CD4-positive, alpha-beta T cell (primary cell): ENCODE measurements at places on chromosomes 12 and 14. TPM values are rescaled to one million over a fixed set of nuclear protein-coding genes. Genes with fewer than 3 reads are reported as not detected.

DNA sequence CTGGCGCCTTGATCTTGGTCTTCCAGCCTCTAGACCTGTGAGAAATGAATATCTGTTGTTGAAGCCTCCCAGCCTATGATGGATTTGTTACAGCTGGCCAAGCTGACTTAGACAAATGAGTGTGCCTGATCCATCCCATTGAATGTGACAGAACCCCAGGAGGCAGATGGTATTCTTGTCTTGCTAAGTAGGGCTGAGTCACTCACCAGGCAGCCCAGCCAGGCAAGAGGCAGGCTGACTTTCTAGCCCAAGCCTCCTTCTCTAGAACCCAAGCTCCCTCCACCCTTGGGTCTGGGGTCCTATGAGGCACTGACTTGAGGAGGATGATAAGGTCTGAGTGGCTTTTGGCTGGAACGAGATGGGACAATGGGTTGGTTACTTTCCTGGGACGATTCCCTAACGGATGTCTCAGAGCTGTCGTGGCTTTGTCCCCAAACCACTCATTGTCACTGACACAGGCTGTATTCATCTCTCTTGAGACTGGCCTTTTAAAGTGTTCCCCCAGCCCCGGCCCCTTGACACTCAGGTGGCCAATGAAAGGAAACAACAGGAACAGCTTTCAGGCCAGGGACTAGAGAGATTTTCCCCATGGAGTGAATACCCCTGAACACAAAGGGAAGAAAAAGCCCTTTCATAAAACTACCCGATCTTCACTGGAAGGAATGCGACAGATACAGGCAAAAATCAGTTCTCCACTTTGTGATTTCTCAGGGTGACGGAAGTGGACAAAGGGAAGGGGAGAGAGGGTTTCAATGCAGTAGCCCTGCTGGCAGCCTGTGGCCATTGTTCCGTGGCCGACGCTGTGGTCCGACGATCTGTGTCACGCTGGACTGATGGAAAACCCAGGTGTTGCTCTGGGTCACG, 264.2 kb downstream of the AACS start:
- no peak for DNase-seq

DNA sequence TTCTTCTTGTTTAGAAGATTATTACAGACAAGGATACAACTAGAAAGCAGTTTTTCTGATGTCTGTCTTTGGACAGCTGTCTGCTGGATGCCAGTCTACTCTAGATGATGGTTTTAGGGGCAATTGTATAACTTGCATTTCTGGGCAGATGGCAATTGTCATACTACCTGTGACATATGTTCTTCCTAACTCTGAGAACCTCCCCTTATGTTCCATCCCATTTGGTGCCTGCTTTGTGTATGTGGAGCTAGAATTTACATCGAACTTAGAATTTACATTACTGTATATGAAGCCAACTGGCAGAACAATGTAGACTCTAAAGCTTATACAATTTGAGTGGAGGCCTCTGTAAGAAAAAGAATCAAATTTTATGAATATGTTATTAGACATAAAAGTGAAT, 430.2 kb upstream of the SEL1L start:
- no peak for DNase-seq

Gene ZNF605
- total RNA-seq: 5.8 TPM

Gene KRT3
- not detected for total RNA-seq

Gene MYF6
- total RNA-seq: not detected

Gene MYO1A
- 1.0 TPM for total RNA-seq

DNA sequence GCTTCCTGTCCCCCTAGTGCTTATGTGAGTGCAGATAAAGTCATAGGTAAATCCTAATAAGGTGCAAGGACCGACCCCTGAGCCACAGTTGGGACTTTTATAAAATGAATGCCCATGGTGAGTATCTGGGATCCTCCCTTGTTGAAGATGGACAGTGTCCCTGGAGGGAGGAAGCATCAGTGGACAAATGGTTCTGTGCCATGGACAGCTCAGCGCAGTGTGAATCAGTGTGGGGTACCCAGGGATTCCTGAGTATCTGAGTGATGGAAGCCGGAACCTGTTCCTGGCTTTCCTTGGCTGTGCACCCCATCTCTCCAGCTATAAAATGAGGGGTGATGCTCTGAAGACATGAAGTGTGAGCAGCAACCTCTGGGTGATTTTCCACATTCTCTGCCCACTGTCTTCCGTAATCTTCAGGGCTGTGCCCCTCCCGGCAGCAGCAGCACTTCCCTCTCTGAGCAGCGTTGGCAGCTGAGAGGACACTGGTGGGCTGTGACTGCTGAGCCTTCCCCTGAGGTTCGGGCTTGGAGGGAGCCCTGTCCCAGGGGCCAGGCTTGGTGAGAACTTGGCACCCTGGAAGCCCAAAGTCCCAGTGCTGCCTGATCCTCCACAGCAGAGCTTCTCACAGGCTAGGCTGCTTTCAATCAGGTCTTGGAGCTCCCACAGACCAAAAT, 25.0 kb downstream of the VCPKMT start:
- DNase-seq: no peak

Gene HOXC12
- not detected for total RNA-seq

GRCh38 chr14:23364164-23365035, 572 bp downstream of the EFS start:
- DNase-seq: no peak

- peak; percentile 40 for DNase-seq
These were observed at the start of gene NCOR2 for GRCh38 chr12:124566997-124567672. TSS of gene NCOR2 (minus strand) at chr12:124567612. CDS start at chr12:124495251, 72,361 bp downstream.

- no peak for DNase-seq
These were observed 3.8 kb downstream of the FAIM2 start for GRCh38 chr12:49899921-49900320.

- DNase-seq: no peak
These were observed 83.8 kb upstream of the HMGA2 start for GRCh38 chr12:65740506-65740872.

GRCh38 chr12:109191621-109192250, 75.3 kb downstream of the ACACB start:
- DNase-seq: no peak

Gene TMEM30B
- total RNA-seq: 9.1 TPM

DNA sequence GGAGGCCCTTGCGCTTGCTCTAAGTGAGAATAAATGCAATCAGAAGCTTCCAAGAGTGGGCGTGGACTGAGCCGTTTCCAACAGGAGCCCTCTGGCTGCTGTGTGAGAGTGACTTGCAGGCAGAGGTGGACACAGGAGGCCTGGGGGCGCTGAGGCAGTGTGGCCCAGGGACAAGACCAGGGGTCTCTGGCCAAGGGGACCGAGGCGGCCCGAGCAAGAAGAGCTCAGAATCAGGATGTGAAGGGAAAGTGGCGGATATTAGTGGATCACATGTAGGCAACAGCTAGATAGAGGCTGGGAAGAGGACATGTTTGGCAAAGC, 8.6 kb downstream of the RIMBP2 start:
- DNase-seq: no peak

DNA sequence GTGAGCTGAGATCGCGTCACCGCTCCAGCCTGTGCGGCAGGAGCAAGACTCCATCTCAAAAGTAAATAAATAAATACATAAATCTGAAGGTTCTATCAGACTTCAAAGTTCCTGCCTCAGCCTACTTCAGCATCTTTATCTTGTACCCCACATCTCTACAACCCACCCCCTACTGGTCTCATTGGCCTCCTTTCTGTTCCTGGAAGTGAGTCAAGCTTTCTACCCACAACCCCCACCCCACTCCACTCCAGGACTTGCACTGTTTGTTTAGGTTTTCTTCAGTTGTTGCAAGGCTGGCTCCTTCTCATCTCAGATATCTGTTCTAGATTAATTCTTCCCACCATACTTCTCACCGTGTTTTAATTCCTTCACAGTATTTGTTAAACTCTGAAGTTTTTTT, 714 bp upstream of the PSMC6 start:
- DNase-seq: no peak

DNA sequence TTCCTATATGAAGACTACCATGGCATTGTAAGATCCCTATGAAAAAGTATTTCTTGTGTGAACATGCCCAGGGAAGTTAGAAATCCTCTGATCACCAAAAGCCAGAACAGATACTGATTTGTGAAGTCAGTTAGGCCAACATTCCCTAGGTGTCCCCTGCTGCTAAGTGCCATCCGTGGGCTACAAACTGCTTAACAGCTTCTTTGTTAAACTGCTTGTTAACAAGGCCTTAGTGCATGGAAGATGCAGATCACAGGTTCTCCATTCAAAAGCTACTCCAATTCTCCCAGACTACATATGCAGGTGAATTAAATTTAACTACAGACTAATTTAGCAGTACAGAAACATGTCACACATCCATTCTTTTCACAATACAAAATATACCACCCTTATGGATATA, 108.2 kb downstream of the PRICKLE1 start:
- no peak for DNase-seq

Gene TMTC2
- total RNA-seq: 1.8 TPM

GRCh38 chr12:96249196-96250118, 55.3 kb downstream of the ELK3 start:
- no peak for DNase-seq

DNA sequence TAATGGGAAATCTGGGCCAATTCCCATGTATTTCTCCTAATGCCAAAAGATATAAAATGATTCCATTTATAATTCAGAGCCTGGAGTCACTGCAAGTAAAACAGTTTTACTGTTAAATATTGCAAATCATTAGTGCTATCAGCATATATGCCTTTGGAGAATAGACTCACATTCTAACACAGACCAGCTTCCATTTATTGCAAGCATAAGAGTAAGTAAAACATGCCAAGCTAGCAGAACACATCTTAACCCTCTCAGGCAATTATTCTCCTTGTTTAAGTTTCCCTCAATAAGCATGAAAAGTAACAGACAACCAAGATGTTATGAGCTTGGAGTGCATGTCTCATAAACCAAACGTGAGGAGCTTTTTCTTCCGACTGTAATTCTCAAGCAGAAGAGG, 173.9 kb upstream of the GRIP1 start:
- DNase-seq: no peak

DNA sequence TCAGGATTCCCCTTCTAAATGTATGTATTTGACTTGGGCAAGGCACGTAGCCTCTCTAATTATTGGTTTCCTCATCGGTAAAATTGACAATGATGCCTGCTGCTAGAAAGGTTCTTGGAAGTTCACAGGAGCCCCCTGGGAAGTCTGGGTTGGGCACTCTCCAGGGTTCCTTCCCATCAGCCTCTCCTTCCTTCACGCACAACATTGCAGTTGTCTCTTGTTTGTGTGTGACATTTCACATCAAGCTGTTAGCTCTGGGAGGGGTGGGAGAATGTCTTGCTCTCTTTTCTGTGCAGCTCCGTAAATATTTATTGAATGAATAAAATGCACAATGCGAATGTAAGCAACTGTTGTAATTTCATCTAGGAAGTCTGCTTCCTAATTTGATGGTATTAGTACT, 153.2 kb upstream of the PRICKLE1 start:
- DNase-seq: no peak
